CD4-positive, alpha-beta T cell treated with Interleukin-17A for 1 hour (primary cell): ENCODE measurements at places on chromosomes 5 and 9.

DNA sequence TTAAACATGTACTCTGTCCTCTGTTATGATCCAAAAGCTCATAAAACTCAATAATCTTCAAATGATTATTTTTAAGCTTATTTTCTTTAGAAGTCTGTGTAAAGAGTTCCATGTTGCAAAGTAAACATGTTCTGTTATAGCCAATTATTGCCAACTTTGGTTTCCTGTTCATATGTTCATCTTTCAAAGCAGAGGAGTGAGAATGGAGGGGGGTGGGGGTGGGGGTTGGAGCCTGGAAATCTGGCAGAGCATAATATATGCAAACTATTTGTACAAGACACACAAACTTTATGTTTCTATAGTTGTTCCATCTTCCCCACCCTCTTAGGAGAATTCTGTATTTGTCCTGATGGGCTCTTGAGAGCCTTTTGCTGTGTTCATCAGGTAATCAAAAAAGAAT is 135.0 kb downstream of the STARD4 start:
- DNase-seq = no peak

GRCh38 chr9:17401858-17402257 is 177.0 kb upstream of the SH3GL2 start:
- DNase-seq = no peak

DNA sequence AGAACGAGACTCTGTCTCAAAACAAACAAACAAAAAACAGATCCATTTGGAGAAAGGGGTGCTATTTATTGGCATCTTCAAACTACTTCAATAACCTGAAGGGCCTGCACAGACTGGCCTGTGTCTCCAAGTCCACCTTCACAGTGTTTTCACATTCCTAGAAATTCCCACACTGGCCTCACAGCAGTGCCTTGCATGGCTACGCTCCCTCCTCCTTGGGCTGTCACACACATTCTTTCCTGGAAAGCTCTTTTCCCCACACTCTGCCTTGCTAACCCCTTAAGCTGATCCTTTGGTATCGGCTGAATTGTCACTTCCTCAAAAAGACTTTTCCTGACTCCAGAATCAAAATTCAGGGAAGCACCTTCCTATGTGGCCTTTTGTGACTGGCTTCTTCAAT is 19.8 kb downstream of the FAM151B start:
- DNase-seq = no peak

DNA sequence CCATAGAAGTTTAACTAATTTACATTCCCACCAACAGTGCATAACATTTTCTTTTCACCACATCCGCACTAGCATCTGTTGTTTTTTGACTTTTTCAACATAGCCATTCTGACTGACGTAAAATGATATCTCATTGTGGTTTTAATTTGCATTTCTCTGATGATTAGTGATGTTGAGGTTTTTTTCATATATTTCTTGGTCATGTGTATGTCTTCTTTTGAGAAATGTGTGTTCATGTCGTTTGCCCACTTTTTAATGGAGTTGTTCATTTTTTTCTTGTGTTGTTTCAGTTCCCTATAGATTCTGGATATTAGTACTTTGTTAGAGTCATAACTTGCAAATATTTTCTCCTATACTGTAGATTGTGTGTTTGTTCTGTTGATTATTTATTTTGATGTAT is 163.4 kb downstream of the FER start:
- no peak for DNase-seq

GRCh38 chr9:137588891-137589290 is 1.4 kb downstream of the ZMYND19 start:
- DNase-seq = no peak

DNA sequence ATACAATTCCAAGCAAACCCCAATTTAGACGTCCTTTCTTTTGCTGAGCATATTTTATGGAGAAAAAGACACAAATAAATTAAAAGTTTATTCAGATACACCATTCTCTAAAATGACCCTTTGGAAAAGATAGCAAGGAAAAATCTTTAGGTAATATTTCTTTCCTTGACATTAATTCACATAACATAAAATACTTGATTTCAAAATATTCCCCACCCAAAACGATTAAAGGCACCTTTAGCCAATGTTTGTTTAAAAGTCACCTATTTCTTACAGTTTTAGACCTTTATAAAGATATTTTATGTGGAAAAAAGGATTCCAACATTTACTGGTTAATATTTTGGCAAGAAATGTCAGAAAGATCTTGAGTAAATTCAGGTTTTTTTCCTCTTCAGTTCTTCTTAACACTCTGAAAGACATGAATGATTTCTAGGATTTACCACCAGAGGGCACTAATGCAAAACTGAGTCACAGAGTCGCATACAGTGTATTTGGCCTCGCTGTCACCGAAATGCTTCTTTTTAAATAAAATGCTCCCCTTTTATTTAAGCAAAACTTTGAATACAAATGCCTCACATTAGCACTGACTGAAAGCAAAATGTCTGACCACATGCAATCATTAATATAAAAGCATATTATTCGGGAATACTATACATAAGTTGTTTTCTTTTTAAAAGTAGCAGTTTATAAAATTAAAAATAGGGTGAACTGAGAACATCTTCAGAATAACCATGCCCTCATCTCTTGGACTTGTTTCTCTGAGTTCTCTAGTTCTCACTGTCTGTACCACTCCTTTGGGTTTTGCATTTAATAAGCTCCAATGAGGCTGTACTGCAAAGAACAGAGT is 122.5 kb downstream of the SLC1A3 start:
- peak; percentile 66 for DNase-seq

DNA sequence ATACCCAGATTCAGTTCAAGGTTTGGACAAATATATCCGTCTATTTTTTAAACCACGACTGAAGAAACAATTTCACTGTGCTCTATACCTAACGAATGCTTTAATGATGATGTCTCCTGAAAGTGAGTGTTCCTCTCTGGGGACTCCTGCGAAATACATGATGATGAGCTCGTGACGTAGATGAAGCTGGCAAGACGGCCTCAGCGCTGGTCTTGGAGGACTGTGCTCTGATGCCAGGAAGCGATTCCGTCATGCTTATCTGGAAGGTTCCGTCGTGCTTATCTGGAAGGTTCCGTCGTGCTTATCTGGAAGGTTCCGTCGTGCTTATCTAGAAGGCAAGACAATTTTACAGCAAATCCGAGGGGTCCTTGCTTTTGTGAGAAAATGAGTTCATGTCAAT is 250.8 kb upstream of the IRX2 start:
- no peak for DNase-seq

DNA sequence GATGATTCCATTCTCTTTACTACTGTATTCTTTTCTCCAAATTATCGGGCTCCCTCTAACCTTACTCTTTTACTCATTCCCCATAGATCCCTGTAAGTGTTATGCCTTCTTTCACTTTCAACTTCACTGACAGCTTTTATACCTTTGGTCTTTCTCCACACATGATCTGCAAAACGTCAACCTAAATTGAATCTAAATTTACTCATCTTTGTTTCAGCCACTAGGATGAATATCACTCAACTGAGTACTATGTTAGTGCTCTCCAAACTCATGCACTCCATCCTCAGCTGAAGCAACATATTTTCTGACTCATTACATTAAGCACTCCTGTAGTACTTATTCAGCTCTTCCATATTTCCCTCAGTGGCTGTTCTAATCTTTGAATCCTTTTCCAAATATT is 133.4 kb downstream of the ADAMTS19 start:
- no peak for DNase-seq

- no peak for DNase-seq
These were observed 32.9 kb downstream of the FRMD3 start for GRCh38 chr9:83505282-83505681.

- no peak for DNase-seq
These were observed 324.9 kb downstream of the ZNF608 start for GRCh38 chr5:124421584-124421983.
